ENCODE measurements at places on chromosomes 16 and 17.

- no peak for DNase-seq
Measured at GRCh38 chr16:1019231-1020090, 37.9 kb downstream of the SOX8 start.

- no peak for DNase-seq
Measured at GRCh38 chr16:56549161-56549560, 15.7 kb upstream of the MT4 start.

GRCh38 chr17:7851438-7852261 is 3.2 kb upstream of the TMEM88 start:
- peak; percentile 82 for DNase-seq

DNA sequence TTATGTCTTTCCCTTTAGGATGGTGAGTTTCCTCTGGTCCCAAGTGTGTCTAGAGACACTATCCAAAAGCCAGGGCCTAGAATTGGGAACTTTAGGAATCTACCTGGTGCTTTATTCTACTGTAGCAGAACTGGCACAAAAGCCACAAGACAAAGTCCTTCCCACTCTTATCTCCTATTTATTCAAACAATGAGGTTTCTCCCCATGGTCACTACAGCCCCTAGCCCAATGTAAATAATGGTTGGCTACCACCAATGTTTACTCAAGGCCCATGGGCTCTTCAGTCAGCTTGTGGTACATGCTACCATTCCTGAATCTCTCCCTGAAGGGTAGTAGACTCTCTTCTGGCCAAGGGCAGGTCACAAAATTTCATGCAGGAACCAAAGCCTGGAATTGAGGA is 789.4 kb upstream of the KIF2B start:
- no peak for DNase-seq

DNA sequence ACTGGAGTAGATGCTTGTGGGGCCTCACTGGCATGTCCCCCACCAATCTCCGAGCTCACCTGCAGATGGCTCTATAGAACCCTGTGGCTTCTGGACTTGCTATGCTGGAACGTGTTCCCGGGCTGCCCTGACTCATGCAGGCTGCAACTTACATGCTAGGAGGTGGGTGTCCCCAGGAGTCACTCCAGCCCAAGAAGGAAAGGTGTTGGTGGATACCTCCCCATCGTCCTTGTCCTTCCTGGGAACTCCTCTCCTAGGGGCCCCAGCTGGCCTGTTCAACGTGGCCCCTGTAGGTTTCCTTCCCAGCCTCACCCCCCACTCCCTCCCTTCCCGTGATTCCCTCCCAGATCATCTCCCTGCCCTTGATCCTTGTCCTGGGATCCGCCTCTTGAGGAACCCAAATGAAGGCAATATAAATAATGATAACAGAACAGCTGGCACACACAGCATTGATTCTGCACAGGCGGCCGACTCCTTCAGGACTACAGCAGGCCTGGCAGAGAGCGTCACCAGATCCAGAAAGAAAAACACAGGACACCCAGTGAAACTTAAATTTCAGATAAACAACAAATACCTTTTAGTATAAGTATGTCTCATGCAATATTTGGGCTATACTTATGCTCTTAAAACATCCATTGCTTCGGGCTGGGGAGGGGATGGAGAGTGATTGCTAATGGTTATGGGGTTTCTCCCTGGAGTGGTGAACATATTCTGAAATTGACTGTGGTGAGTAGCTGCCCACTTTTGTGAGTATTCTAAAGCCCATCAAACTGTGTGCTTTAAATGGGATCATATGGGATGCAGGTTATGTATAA is 221.1 kb upstream of the GSE1 start:
- DNase-seq: no peak
